ENCODE measurements at places on chromosomes 3 and 15.

GRCh38 chr3:128667641-128668040 lies 17.0 kb upstream of the RPN1 start:
- no peak for DNase-seq

- no peak for DNase-seq
These were observed 36.7 kb downstream of the TM2D3 start for GRCh38 chr15:101615414-101615985.

DNA sequence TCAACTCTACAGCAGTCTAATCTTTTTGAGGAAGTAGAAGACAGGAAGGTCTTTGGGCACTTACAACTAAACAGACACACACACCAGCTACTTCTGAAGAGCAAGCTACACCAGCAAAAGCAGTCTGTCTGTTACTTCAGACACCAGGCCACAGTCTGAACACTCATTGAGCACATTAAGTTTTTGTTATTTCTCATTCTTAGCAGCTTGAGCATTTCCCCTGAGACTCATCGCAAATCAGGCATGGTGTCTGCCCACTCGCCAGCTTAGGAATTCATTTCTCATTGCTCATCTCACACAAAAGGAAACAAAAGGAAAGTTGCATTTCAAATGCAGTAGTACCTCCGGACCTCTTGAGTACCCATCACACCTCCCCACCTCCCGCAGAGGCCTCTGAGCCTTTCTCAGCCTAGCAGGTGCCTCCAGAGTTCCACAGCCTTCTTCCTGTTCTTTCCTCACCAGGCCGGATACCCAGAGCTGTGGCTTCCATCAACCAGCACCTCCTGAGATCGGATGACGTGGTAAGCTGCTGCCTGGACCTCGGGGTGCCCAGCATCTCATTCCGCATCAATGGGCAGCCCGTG lies 302.0 kb downstream of the RYR3 start:
- DNase-seq = no peak

DNA sequence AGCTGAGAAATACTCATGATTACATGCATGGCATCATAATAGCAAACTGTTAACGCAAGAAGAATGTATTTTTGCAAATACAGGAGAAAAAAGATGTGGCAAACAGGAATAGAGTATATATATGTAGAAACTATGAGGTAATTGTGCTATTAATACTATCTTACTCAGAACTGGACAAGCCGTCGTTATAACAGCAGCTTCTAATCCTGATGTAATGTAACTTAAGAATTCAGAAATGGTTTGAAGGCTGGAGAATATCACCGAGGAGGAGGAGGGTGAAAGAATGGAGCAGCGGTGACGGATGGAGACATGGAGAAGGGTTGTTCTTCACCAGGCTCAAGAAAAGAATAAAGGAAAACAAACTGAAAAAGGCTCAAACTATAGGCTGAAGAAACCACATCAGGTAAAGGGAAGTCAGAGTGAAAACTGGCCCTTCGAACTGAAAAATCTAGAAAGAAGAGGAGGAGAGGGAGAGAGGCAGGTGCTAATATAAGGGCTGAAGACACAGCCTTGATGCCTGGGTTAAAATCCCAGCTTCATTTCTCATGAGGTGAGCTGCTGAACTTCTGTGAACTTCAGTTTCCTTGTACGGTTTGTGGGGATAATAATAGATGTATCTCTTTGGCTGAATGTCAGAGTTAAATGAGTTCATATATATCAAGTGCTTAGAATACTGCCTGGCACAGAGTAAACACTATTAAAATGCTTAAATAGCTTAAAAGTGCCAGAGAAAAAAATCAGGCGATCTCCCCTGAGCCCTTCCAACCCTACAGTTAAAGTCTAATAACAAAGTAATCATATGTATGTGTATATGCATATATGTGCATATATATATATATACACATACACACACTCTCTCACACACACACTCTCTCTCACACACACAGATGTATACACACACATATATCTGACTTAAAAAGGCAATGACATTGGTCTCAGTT lies 43.9 kb downstream of the GOLIM4 start:
- DNase-seq = no peak

GRCh38 chr3:160012108-160012507 lies 23.5 kb downstream of the IL12A start:
- no peak for DNase-seq

DNA sequence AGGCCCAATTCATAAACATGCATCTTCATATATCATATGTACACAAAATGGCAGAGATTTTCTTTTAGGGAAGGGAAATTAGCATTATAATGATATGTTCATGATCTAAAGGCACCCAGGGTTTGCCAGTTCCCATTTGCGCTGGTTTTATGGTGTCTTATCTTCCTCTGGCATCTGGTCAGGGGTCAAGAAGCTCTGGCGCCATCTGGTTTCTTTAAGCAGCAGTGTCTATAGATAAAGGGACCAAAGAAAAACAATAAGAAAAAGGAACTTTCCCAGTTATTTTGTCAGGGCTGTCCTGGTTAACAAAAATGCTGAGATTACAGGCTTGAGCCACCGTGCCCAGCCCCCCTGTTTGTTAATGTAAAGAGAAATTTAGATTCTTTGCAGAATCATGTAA lies 3.3 kb upstream of the DCP1A start:
- DNase-seq = no peak

DNA sequence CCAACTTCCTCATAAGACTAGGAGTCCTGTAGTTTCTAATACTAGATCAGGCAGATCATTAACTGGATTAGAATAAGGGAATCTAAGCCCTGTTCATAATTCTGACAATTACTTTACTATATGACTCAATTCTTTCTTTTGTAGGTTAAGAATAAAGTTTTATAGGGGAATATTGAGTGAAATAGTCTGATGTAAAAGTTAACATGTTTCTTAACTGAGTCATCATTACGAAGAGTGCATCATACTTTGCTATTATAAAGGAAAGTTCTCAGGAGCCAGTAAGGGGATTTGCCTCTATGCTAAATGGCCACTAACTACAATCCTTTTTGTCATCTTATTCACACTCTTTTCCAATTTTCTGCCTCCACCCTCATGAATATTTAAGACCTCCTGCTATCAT lies 63.1 kb downstream of the POLQ start:
- no peak for DNase-seq

- DNase-seq = no peak
These were observed 79.4 kb downstream of the RETNLB start for GRCh38 chr3:108677811-108678210.

DNA sequence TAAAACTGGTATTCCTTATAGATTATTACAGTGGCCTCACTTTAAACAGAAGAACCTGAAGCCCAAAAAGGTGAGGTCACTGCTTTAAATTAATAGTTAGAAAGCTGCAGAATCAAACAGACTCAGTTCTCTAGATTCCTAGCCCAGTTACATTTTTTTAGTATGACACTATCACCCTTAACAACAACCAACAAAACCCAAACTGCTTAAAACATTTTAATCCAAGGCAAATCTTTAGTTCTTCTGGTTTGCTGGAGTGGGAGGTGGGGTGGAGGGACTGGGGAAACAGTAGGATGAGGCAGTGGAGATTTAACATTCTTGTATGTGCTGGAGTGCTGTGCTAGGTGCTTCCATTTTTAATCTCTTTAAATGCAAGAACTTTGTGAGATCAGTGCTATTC lies 631.6 kb upstream of the KCNMB2 start:
- no peak for DNase-seq

- peak; percentile 64 for DNase-seq
These were observed at the start of gene GATM for GRCh38 chr15:45378149-45378912. TSS of gene GATM (minus strand) at chr15:45378544. CDS start at chr15:45378453, 91 bp downstream.

- DNase-seq = no peak
These were observed 19.3 kb downstream of the CPOX start for GRCh38 chr3:98574132-98574531.

DNA sequence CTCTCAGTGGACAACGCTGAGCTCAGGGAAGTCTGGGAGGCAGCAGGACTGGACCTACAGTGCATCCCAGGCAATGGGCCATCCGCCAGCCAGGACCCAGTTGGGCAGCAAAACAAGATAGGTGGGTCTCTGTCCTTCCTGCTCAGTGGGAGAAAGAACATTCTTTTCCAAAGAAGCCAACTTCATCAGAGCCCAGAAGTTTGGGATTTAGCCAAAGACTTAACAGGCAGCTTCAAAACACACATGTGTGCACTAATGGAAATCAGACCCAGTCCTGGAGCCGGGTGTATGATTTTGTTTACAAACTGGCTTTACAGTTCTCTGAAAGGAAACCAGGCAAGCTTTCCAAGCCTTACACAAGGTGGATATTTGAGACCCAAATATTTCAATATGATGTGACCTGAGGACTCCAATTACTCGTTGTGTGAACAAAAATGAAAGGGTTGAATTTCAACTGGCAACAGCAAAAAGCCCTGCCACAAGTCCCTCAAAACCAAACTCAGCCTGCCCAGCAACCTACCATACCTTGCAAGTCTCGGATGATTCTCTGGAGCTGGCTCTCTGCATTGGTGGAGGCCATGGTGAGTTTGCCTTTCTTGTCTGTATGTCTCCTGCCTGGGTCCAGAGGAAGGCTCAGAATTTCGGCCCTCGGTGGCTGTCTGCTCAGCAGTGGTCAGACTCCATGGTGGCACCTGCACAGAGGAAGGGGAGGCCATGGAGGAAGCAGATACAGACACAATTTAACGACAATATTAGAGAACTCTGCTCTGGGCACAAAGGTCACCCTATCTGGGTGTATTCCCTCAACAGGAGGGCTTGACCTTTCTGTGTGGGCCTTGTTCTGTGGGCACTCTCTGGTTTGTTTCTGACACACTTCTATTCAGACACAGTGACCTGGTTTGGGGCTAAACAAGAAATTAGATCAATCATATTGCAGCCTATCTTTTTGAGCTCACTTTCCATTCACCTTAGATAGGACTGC lies 11.0 kb downstream of the FYCO1 start:
- DNase-seq = no peak

DNA sequence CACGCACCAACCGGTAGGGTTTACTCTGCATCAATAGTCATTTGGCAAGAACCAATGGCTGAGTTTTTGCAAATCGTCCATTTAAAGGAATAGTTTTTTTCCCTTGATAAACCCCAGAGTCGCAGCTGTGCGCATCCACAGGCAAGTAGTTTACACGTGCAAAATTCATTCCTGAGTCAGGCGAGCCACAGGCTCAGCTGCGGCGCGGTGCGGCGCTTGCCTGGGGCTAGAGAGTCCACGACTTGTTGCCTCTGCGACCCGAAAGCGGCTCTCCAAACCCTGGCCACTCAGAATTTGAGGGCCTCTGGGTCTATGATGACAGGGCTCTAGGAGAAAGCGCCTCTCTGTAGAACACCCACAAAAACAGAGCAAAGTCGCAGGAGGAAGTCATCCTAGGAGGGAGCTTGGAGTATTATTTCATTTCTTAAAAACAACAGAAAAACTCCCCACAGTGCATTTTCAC lies 36.7 kb downstream of the ZIC4 start:
- no peak for DNase-seq
